ENCODE measurements at places on chromosomes 11 and 22.

GRCh38 chr11:92528001-92528400 is 303.4 kb downstream of the FAT3 start:
- DNase-seq: no peak

- DNase-seq: peak; percentile 44
Measured at GRCh38 chr11:13486926-13487660, 8.7 kb downstream of the PTH start.

DNA sequence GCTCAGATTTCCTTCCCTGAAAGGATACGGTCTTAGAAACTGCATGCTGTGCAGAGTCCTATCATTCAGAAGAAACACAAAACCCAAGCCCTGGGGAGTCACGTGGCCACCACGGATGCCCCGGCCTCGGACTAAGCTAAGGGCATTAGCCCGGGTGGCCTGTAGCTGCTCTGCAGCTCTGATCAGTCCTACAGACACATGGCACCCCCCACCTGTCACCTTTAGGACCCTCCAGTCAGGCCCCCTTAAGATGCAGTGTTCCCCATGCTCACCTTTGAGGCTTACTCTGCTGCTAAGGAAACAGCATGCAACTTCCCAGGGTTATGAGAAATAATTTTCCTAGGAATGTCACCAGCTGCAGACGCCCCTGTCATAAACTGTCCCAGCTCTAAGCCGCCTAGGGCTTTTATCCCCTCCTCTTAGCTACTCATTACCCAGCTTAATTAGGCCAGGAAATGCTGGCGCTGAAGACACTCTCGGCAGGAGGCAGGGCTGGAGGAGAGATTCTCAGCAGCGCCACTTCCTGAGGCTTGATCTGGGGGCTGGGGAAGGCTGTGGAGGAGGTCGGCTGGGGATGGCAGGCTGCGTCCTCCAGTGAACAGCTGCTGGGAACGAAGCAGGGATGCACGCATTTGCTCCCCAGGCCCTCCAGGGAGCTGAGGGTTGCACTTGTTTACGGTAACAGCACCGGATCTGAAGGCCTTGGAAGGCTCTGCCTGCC is 47.2 kb upstream of the ADA2 start:
- DNase-seq: no peak

GRCh38 chr11:132358573-132358953 is 988.1 kb downstream of the NTM start:
- no peak for DNase-seq

DNA sequence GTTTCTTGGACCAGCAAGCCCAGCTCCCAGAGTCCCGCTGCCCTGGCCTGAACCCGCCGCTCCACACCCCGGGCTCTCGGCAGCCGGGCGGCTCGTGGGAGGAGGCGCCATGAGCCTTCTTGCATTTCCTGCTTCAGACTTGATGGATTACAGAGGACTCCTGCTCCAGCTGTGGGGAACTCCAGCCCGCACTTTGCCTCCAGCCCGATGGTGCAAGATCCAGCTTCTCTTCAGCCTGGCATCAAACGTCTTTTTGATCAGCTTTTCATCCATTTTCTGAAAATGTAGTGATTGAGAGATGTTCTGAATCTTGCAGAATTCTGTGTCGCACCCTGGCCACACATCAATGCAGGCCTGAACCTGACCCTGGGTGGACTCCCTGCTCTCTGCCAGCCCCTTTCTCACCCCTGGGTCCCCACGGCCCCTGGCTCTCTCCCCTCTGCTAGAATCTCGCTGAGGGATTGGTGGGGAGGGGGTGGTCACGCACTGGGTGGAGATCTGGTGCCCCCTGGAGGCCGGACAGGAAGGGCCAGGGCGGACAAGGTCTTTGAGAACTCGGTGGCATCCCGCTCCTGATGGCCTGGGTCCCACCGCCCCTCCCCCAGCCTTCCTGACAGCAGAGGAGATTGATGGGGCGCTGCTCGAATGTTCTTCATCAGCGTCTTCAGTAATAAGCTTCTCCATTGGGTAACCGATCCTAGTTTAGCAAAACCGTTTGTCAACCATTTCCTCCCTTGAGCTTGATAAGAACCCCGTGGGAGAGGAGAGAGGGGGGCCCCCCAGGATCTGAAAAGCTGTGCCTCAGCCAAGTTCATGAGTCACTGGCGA is 12.1 kb upstream of the NFAM1 start:
- DNase-seq: peak; percentile 87

GRCh38 chr22:46848197-46848596 is 85.7 kb downstream of the TBC1D22A start:
- no peak for DNase-seq

DNA sequence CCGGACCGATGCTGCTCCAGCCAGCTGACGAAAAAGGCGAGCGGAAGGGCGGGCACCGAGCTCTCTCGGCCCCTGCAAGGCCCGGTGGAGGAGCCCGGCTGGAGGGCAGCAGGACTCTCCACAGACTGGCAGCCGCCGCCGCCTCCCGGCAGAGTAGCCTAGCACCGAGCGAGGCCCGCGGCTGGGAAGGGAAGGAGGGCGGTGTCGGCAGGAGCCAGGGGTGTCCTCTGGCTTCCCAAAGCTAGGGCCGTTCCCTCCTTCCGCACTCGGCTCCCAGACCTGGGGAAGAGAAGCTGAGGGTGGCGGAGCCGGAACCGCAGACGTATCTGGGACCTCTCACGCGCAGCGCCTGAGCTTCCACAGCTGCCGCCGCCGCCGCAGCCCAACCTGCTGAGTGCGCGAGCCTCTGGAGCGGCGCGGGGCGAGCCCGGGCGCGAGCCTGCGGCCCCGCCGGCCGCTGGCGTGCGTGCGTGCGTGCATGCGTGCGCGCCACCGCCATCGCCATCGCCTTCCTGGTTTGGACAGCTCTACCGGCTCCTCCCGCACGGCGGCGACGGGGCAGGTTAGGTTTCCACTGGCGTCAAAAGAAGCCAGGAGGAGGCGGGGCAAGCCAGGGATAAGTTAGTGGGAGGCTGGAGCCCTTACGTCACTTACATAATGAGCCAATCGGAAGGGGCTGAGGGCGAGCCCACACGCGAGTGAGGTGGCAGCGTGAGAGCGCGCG is at the start of gene RAB6A:
RAB6A (minus strand) TSS at position 396 of the 724 bp plus-strand sequence. CDS start 439 bp downstream, outside the sequence.
- DNase-seq: peak; percentile 100

- DNase-seq: peak; percentile 37
Measured at GRCh38 chr22:29635734-29636357, 32.4 kb downstream of the NF2 start.

- DNase-seq: no peak
Measured at GRCh38 chr11:97990162-97990920, 1030.4 kb upstream of the CNTN5 start.

GRCh38 chr11:60930394-60930793 is 6.1 kb downstream of the TMEM132A start:
- no peak for DNase-seq

- no peak for DNase-seq
Measured at GRCh38 chr11:106457727-106458126, 380.3 kb downstream of the AASDHPPT start.

GRCh38 chr11:115874843-115875242 is 370.6 kb upstream of the CADM1 start:
- peak; percentile 15 for DNase-seq

DNA sequence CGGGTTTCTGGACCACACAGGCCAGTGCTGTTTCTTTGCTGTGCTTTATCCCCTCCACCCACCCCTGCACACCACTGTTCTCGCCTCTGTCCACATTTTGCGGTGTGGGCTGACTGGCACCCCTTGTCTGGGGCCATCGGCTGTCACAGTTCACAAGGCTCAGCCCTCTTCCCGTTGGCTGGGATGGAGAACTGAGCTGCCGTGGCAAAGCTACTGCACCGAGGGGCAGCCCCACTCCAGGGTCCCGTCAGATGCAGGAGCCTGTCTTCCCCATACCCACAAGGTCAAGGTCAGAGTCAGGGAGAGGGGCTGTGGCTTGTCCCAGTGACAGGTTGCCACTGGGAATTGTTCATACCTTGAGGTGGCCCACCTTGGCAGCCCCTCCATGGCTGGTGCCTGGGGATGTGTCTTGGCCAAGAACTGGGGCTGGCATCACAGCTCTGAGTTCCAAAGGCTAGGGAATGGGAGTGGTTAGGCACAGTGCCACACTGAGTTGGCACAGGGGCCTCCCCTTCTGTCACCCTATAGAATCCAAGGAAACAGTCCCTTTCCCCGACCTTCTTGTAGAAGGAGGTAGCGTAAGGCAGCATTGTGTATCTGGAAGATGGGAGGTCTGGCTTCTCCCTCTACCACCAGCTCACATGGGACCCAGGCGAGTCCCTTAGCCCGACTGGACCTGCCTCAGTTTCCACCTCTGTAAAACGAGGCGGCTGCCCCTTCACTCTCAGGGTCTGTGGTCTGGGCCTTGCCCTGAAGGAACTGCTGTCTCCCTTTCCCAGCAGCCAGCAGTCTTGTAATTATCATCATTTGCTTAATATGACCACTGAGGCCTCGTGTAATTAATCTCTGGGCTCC is 3.4 kb downstream of the GRK2 start:
- no peak for DNase-seq

DNA sequence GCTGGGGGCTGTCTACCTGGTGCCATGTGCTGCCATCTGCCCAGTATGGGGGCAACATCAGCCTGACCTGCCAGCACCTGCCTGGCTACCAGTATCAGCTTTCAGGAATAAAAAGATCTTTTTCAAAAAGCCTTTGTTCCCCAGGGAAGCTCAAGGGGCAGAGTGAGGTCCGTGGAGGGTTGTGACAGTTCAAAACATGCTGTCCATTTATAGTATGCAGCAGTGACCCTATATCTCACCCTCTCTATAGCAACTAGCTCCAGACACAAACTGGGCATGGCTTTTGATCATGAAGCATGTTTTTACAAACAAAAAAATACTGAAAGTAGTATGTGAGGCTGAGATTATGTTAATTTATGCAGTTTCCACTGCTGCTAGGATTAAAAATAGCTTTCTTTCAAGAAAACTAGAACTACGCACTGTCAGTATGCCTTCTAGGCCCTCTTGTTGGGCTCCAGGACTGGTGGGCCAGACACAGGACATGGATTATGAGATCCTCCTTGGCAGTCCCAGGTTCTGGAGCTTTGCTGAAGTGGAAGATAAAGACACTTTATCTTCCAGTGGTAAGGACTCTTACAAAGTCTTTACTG is 23.4 kb downstream of the NAV2 start:
- no peak for DNase-seq

- no peak for DNase-seq
Measured at GRCh38 chr11:69697861-69698260, 6.0 kb downstream of the FGF19 start.

GRCh38 chr11:33160136-33160535 is 1.1 kb downstream of the CSTF3 start:
- DNase-seq: peak; percentile 41

DNA sequence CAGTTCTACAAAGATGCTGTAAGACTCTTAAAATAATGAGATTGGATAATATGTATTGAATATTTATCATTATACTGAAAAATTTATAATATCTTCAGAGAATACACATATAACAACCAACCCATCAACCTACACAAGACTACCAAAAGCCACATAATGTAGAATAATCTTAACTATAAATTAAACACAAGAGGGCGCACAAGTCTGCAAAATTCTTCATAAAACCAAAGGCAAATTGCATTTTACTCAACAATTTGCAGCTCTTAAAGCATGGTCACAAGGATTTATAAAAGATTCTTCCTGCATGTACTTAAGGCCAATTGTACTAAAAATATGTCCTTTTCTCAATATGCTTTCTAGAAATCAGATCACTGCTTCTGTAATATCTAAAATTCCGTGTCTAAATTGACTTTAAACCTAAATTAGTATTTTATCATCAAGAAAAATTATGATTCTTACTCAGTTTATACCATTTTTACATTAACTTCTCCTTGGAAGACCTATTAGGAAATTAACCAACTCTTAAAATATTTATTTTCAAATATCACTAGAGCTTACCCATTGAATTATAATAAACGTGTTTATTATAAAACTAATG is 79.0 kb downstream of the TTC28 start:
- peak; percentile 46 for DNase-seq

DNA sequence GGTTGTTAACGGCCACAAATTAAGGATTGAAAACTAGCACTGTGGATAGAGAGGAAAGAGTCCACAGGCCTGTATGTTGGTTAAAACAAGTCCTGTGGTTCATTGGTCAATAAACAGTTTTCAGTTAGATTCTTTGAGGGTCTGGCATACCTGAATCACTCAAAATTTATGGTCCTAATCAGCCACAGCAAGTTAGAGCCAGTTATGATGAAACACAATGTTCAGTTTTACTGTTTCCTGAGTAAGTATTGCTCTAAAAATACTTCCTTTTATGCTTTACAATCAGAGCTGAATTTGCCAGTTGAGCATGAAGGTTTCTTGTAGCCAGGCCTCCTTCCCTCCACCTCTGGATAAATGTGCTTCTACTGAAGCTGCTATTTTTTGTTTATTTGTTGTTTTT is 12.9 kb upstream of the CAT start:
- no peak for DNase-seq

DNA sequence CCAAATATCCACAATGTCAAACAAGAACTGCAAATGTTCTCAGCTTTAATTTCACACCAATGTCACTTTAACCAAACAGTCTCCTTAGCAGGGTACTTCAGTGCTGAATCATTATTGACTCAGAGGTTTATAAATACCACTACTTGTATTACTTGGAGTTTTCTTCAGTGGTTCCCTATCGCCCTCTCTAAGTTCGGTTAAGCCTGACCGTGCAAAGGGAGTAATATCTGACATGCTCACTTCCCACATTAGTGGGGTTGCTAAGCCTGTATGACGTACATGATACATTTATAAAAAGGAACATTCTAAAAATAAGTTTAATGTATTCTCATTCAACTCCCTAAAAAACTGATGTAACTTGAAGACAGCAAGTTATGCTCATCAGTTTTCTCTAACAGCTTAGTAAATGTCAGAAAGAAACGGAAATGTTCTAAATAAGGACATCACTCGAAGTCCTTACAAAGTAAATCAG is 93.1 kb upstream of the ZC3H12C start:
- DNase-seq: peak; percentile 71

DNA sequence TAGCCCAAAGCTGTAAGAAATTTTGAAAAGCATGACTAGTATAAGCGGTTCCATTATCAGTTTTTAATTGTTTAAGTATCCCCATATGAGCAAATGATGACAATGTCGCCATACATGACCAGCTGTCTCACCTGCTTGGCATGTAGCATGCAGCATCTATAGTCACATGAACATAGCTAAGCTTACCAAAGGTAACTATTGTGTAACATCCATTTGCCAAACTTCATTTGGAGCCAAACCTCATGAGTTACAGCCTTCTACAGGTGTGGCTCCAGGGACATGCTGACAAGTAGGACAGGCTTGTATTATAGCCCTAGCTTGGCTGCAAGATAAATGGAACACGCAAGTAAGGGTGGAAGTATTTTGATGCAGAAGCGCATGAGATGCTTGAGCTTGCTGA is 30.4 kb downstream of the OR10A6 start:
- no peak for DNase-seq

- no peak for DNase-seq
Measured at GRCh38 chr22:32571761-32572160, 97.2 kb downstream of the FBXO7 start.

- no peak for DNase-seq
Measured at GRCh38 chr11:17154409-17155159, 53.2 kb downstream of the PIK3C2A start.

DNA sequence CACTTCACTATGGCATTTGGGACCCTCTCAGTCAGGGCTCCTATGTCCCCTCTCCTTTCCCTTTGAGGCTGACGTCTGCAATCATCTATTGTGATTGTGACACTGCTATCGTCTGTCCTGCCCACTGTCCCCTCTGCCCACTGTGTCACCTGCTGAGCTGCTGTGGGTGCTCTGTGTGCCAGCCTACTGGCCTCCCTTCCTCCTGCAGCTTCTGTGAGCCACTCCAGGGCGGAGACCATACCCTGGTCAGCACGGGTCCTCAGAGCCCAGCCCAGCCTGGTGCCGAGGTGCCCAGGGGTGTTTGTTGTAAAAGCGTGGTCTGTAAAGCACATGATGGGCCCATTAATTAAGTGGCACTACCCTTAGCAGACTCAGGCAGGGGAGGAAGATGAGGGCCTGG is 29.4 kb downstream of the MPPED1 start:
- no peak for DNase-seq

Measured in CD14-positive monocyte (primary cell).